ENCODE measurements at places on chromosomes 13 and 19.

GRCh38 chr13:113141601-113141970, 16.9 kb upstream of the PROZ start:
- H3K36me3 ChIP-seq = no peaks in the 10 kb centered on the region
- no peak for DNase-seq
- no peaks in the 10 kb centered on the region for H3K27me3 ChIP-seq
- no peak overlapping the region for H3K4me3 ChIP-seq

DNA sequence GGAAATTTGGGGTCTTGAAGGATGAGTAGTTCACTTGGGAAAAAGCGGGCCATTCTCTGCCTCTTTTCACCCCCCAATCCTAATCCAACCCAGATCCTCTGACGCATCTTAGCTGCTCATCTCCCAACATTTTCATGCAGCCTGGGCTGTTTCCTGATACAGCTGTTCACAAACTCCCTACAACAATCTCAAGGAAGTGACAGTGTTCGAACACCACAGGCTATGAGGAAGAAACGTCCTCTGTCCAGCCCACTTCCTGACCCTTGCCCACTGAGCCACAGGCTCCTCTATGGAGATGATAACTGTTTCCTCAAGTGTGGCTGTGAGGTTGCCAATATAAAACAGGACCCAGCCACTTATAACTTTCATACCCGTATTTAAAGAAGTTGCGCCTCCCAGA, 16.2 kb downstream of the LMTK3 start:
- no peak overlapping the region for H3K27ac ChIP-seq
- DNase-seq = no peak
- H3K36me3 ChIP-seq = no peaks in the 10 kb centered on the region
- H3K4me1 ChIP-seq = peaks cover 26% of the 10 kb centered on the region
- H3K27me3 ChIP-seq = peaks cover 12% of the 10 kb centered on the region

- H3K4me3 ChIP-seq = no peak overlapping the region
- H3K27me3 ChIP-seq = no peaks in the 10 kb centered on the region
- H3K36me3 ChIP-seq = peaks cover 44% of the 10 kb centered on the region
- peaks cover 33% of the 10 kb centered on the region for H3K4me1 ChIP-seq
Observed at GRCh38 chr19:38384209-38385027, 3.4 kb downstream of the GGN start.

- no peak for DNase-seq
- H3K36me3 ChIP-seq = no peaks in the 10 kb centered on the region
- H3K27ac ChIP-seq = no peak overlapping the region
- H3K4me3 ChIP-seq = no peak overlapping the region
Observed at GRCh38 chr19:5850189-5850588, 1.1 kb downstream of the FUT3 start.

- no peak for DNase-seq
- no peaks in the 10 kb centered on the region for H3K4me1 ChIP-seq
- H3K27ac ChIP-seq = no peak overlapping the region
- H3K4me3 ChIP-seq = no peak overlapping the region
Observed at GRCh38 chr13:75222031-75222430, 259.9 kb downstream of the TBC1D4 start.

DNA sequence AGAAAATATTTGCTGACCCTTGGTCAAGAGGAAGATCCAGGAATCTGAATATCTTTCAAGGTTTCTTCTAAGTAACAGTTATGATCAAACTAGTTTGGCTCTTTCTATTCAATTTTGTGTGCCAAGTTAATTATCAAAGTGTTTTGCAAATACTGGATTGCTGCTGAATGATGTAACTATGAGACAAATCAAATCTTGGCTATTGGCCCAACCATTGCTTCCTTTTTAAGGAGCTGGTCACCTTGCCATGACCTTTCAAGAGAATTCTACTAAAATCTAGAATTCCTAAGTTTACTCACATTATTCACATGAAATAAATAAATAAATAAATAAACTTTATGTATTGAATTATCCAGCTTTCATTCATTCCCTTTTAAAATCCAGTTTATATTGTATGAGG, 371.8 kb downstream of the SLITRK6 start:
- DNase-seq = no peak
- H3K27me3 ChIP-seq = no peaks in the 10 kb centered on the region
- no peak overlapping the region for H3K27ac ChIP-seq
- no peaks in the 10 kb centered on the region for H3K36me3 ChIP-seq

- no peak overlapping the region for H3K27ac ChIP-seq
- no peak overlapping the region for H3K4me3 ChIP-seq
- no peaks in the 10 kb centered on the region for H3K27me3 ChIP-seq
- no peaks in the 10 kb centered on the region for H3K36me3 ChIP-seq
- no peaks in the 10 kb centered on the region for H3K4me1 ChIP-seq
Observed at GRCh38 chr13:51067210-51067701, 43.8 kb downstream of the C13orf42 start.

DNA sequence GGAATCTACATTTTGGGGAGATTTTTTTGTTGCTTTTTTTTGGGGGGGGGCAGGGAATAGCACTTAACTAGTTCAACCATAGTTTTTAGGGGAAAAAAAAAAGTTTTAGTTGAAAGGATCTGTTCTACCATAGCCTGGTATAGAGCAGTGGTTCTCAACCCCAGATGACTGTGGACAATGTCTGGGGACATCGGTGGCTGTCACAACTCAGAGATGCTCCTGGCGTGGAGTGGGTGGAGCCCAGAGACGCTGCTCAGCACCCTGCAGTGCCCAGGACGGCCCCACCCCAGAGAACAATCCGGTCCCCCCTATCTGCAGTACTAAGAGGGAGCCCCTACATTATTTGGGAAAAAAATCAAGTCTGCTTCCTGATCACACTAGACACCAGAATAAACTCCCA, 8.3 kb downstream of the GNG7 start:
- no peak overlapping the region for H3K27ac ChIP-seq
- DNase-seq = no peak
- no peaks in the 10 kb centered on the region for H3K36me3 ChIP-seq
- no peaks in the 10 kb centered on the region for H3K27me3 ChIP-seq

DNA sequence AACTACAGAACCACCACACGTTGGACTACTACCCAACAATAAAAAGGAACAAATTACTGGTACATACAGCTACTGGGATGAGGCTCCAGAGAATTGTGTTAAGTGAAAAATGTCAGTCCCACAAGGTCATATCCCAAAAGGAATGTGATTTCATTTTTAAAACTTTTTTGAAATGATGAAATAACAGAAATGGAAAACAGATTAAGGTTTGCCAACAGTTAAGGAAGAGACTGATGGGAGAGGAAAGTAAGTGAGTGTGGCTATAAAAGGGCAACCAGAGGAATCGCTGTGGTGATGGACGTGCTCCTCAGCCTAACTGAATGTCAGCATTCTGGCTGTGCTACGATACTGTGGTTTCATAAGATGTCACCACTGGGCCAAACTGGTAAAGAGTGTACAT, 512.8 kb downstream of the UQCRFS1 start:
- H3K27ac ChIP-seq = no peak overlapping the region
- no peaks in the 10 kb centered on the region for H3K36me3 ChIP-seq
- no peak for DNase-seq
- H3K4me3 ChIP-seq = no peak overlapping the region
- H3K27me3 ChIP-seq = no peaks in the 10 kb centered on the region

- H3K4me1 ChIP-seq = no peaks in the 10 kb centered on the region
- H3K4me3 ChIP-seq = no peak overlapping the region
- DNase-seq = no peak
- no peaks in the 10 kb centered on the region for H3K36me3 ChIP-seq
Observed at GRCh38 chr13:109706015-109706715, 80.2 kb downstream of the IRS2 start.

DNA sequence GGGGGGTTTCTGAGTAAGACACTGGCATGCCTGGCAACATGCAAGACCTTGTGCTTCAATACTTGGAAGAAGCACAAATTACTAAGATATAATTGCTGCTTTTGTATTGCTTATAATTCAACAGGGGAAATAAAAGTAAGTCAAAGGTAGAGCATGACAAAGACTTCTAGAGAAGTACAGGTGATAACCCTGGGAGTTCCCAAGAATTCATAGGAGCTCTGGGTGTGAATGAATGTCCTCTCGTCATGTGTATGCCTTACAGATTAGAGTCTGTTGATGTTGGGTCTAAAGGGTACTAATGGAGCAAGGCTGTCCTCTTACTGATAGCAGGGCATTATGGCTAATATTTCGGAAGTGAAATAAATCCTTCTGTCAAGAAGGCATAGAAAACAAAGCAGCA, 7.6 kb upstream of the ZNF461 start:
- H3K36me3 ChIP-seq = peaks cover 31% of the 10 kb centered on the region
- no peak for DNase-seq
- no peaks in the 10 kb centered on the region for H3K4me1 ChIP-seq
- H3K4me3 ChIP-seq = no peak overlapping the region

GRCh38 chr19:12789098-12789903, 2.0 kb upstream of the JUNB start:
- H3K27ac ChIP-seq = peak overlapping the region; percentile 99
- no peak for DNase-seq
- H3K36me3 ChIP-seq = peaks cover 16% of the 10 kb centered on the region
- H3K27me3 ChIP-seq = no peaks in the 10 kb centered on the region
- H3K4me1 ChIP-seq = peaks cover 50% of the 10 kb centered on the region

Measured in effector memory CD4-positive, alpha-beta T cell (primary cell).